H7 (cell line): ENCODE measurements at places on chromosomes 3 and 15. TPM values are rescaled to one million over a fixed set of nuclear protein-coding genes. Genes with fewer than 3 reads are reported as not detected.
A peak's percentile ranks its signal among the peaks of the same experiment; 100 is the strongest.

DNA sequence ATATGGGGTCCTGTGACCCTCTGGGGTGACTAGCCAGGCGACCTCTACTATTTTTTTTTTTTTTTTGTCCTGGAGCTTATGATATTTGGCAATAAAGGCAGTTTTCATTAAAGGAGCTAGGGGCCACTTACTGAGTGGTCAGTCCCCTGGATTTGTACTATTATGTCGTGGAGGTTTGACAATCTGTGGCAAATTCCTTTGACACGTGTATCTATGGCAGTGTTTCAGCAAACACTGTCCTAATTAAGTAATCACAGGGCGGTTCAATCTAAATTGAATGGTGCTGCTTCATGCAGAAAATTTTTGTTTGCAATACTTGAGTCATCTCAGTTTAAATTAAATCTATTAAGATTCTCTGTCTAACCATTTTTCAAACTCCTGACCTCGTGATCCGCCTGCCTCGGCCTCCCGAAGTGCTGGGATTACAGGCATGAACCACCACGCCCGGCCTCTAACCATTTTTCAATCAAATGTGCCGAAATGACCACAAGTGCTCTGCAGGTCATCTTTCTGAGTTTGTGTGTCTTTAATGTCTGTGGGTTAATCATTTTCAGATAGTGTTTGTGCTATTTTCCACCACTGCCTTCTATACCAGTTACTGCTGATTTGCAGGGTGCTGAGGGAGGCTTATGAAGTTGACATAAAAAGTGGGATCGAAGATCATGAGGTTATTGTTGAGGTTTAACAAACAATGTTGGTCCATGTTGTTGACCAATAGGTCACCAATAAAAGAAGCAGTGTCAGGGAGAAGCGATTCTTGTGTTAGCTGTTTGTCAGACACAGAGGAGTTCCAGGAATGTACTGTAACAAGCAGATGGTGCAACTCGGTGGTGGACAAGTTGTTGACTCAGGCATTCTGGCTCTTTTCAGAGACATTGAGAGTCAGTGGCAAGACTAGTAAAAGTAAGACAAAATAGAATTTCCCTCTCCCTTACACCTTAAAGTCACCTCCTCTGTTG, 18.6 kb upstream of the SLC2A2 start:
- DNase-seq: no peak

DNA sequence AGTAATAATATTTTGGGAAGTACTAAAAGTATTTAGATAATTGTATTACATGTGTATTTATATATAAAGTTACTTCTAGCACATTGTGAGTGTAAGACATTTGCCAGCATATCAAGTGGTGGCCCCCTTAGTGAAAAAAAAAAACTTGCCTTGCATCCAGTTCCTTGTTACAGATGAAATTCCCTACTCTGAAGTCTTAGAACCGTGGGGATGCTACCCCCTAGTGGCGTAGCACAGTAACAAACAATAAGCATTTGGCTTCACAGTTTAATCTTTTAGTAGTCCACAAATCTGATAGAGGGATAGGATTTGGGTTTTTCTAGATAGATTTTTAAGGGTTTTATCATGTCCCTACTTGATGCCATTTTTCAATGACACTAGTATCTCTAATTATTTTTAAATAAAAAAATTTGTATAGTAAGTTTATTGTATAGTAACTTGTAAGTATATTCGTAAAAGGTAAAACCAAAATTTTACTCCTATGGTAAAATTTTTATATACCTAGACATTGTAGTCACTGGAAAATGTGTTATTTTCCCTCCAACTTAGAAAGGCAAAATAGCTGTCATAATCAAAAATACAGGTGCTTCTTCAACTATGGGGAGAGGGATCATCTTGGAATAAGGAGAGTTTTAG, 14.3 kb downstream of the SMC4 start:
- DNase-seq: peak; percentile 65

- DNase-seq: no peak
Observed at GRCh38 chr3:184011230-184011876, 6.3 kb downstream of the ABCC5 start.

- no peak for DNase-seq
Observed at GRCh38 chr3:190182418-190183043, 61.8 kb upstream of the P3H2 start.

Gene GRK7
- 0.04 TPM in 1 of 2 replicates, not detected in the other for total RNA-seq

Gene GANC
- total RNA-seq: 10.8 and 11.2 TPM in 2 replicates
